Activated T-cell treated with anti-CD3 and anti-CD28 coated beads for 48 hours (primary cell): ENCODE measurements at places on chromosomes 3 and 15.

- no peak for DNase-seq
Observed at GRCh38 chr3:158094235-158095110, 11.7 kb downstream of the SHOX2 start.

GRCh38 chr3:178707311-178708031, 171.2 kb downstream of the KCNMB2 start:
- DNase-seq: no peak

DNA sequence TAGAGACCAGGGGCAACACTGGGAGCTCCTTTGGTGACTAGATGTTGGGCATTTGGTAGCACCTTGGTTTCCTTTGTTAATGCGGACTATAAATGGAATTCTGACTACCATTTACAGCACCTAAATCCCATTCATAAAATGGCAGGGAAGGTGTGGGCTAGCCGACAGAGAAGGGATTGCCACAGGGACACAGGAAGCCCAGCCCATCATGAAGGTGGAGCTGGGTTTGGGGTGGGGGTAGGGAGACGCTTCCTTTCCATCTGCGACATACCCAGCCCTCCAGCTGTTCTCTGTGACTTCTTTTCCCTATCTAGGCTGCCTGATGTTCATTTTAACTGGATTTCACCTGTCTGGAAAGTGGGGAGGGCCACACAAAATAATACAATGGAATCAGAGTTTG, 21.0 kb downstream of the ABHD2 start:
- DNase-seq: no peak

GRCh38 chr3:49244581-49245205, 32.3 kb downstream of the C3orf62 start:
- no peak for DNase-seq

GRCh38 chr3:184234224-184234623, 4.8 kb downstream of the VWA5B2 start:
- no peak for DNase-seq

DNA sequence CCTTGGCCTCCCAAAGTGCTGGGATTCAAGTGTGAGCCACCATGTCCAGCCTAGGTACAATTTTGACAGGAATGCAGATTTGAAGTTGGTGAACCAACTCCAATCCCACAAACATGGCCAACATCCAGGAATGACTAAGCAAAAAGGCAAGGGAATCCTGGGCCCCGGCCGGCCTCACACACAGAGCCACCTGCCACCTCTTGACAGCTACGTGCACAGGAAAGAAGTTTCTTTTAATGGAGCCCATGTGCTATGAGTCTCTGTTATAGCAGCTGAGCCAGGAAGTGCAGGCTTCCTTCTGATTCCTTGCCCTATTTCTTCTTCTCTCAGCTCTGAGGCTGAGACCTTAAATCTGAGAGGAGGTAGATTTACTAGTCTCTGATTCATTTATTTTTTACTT, 8.8 kb downstream of the TMEM40 start:
- no peak for DNase-seq
